ENCODE measurements at places on chromosomes 7 and 10.
A peak's percentile ranks its signal among the peaks of the same experiment; 100 is the strongest.

DNA sequence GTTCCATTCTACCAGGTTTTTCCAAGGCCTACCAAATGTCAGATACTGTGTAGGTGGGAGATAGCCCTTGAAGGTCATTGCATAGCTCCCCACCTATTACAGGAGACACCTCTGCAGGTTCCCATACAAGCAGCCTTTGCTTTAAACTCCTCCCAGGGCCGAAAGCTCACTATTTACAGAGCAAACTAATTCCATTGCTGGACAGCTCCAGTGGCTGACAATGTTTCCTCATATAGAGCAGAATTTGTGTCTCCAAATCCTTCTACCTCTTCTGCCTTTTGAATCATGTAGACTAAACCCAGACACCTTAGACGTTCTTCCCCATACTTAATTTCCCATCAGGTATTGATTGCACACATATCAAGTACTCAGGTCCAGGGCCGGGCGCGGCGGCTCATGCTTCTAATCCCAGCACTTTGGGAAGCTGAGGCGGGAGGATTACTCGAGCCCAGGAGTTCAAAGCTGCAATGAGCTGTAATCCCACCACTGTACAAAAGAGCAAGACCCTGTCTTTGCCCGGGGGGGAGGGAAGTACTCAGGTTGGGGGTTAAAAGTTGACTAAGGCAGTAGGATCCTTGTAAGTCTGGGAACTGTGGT is 2.1 kb downstream of the CNNM1 start:
- DNase-seq: peak; percentile 13

DNA sequence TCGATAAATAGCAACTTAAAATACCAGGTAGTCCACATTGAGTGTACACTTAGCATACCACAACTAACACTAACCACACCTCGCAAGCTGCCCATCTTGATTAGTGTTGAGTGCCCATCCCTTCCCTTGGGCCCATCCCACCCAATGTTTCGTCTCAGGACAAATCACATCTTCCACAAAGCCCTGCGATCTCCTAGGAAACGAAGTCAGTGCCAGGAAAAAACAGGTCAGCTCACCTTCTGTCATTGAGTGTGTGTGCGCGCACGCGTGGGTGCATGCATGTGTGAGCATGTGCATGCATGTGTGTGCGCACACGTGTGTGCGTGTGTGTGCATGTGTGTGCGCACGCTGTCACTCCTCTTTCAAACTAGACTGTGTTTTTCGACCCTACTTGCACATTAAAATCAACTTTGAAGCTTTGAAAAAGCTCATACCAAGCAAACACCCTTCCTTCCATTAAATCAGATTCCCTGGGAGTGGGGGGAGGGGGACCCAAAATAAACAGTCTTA is 48.8 kb upstream of the OPALIN start:
- no peak for DNase-seq

DNA sequence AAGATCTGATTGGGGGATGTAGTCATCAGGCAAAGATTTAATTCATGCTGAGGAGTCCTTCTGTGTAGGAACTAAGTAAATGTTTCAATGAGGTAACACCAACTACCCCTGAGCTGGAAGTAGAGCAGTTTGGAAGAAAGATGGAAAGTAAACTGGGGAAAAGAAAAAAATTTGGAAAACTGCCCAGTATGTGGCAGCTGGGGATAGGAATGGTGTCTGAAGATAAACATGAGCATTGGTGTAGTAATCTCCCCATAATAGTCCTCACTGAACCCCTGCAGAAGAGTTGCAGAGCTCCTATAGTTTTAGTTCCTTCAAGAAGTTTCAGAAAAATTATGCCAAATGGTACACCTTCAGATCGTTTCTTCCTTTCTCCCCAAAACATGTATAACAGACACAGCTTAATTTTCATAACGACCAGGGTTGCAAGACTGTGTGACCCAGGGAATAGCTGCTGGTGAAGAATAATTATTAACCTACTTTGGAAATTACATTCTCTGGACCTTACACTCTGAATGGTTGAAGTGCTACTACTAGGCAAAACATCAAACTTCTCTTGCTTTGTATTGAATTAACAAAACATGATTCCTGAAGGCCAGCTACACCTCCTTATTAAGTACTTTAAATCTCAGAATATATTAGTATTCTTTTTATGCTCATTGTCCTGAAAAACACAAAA is 446.4 kb upstream of the NRG3 start:
- no peak for DNase-seq

DNA sequence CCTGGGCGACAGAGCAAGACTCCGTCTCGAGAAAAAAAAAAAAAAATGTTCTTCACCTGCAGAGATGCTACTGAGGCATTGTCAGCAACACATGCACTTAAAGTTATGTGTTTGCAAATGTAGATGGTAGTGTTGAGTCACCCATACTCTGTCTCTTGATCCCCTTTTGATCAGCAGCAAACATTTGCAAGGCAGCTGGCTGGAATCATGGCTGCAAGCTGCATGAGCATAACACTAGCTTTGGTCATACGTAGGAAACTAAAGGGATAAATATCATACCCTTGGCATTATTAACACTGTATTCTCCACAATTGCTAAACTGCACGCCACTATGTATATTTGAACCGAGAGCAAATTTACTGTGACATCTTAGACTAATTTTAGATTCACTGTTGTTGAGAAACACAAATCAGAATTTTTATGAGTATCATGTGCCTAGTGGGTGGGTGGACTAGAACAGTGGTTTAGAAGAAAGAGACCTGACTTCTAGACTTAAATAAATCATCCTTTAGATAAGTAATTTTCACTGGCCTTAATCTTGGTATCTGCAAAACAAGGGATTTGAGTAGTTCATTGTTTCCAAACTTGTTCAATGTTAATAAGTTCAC is 229.3 kb upstream of the MEOX2 start:
- DNase-seq: no peak

DNA sequence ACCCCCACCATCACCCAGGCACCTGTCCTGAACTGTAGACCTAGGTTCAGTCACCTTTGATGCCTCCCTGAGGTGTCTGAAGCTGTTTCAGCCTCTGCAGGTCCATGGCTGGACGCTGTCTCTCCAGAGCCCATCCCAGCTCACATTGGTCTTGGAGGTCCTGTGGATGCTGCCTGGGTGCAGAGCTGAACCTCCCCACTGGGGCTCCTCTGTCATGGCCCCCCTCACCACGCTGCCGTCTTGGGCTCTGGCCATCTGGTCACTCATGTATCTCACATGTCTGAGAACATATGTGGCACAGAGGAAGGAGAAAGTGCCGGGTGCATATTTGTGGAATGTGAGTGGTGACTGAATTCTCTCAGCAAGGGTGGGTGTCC is 108.9 kb downstream of the NKX6-2 start:
- DNase-seq: no peak

GRCh38 chr7:45911311-45911710 is 9.8 kb downstream of the IGFBP3 start:
- DNase-seq: no peak

All from ELF-1 (cell line).